Activated T-cell treated with anti-CD3 and anti-CD28 coated beads for 48 hours (primary cell): ENCODE measurements at places on chromosomes 7 and 10.

GRCh38 chr7:95304990-95305389, 19.3 kb downstream of the PON1 start:
- DNase-seq = no peak

DNA sequence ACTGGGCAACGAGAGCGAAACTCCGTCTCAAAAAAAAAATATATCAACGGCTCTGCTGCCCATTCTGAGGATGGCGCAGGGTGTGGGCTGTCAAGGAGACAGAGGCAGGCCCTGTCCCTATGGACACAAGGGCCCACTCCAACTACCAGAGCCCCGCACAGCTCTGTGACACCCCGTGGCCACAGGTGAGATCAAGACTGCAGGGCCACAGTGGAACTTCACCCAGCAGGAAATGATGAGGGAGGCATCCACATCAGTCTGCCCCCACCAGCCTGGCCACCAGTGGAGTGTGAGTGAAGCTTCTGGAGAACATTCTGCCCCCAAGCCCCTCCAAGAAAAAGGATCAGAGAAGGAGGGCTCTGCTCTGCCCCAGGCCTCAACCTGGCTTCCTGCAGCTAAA, 136.7 kb downstream of the DLG5 start:
- no peak for DNase-seq

- DNase-seq = no peak
These were observed 52.6 kb downstream of the MCU start for GRCh38 chr10:72744566-72744965.

GRCh38 chr7:44072364-44073231, 7.2 kb upstream of the PGAM2 start:
- peak; percentile 34 for DNase-seq

- DNase-seq = no peak
These were observed 19.6 kb downstream of the EPC1 start for GRCh38 chr10:32327364-32327691.

DNA sequence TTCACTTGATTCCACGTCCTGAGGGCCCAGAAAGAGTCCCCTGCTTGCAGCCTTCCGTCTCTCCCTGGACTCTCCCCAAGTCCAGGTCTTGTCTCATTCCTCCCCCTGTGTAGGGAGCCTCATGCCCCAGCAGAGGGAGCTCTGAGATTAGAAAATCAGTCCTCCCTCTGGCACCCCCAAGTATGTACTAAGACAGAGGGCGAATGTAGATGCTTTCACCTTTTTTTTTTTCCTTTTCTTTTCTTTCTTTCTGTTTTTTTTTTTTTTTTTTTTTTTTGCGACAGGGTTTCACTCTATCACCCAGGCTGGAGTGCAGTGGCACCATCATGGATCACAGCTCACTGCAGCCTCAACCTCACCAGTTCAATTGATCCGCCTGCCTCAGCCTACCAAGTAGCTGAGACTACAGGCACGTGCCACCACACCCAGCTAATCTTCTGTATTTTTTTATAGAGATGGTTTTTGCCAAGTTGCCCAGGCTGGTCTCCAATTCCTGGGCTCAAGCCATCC, 10.3 kb downstream of the SFXN3 start:
- DNase-seq = peak; percentile 58

GRCh38 chr10:131846240-131847101, 54.3 kb upstream of the PPP2R2D start:
- no peak for DNase-seq
